ENCODE measurements at places on chromosomes 3 and 15.

GRCh38 chr3:45055411-45056143 is 29.5 kb downstream of the CLEC3B start:
- DNase-seq = no peak

GRCh38 chr3:21226086-21226485 is 524.9 kb downstream of the ZNF385D start:
- peak; percentile 46 for DNase-seq

- DNase-seq = no peak
Measured at GRCh38 chr15:62533687-62534086, 368.6 kb upstream of the C2CD4B start.

GRCh38 chr3:36843065-36844051 is 79.0 kb upstream of the DCLK3 start:
- no peak for DNase-seq

GRCh38 chr3:153163756-153164550 is 1.9 kb downstream of the RAP2B start:
- DNase-seq = no peak

- no peak for DNase-seq
Measured at GRCh38 chr3:64863226-64864212, 175.7 kb upstream of the ADAMTS9 start.

- no peak for DNase-seq
Measured at GRCh38 chr15:62035256-62035924, 24.9 kb downstream of the VPS13C start.

GRCh38 chr3:143041903-143042302 is 40.5 kb downstream of the U2SURP start:
- no peak for DNase-seq

- DNase-seq = no peak
Measured at GRCh38 chr3:149898771-149899170, 71.9 kb downstream of the PFN2 start.

- no peak for DNase-seq
Measured at GRCh38 chr15:100740138-100740537, 137.7 kb downstream of the ASB7 start.

GRCh38 chr3:142447301-142447851 is 461 bp downstream of the XRN1 start:
- DNase-seq = no peak

GRCh38 chr3:55487381-55488241 is 505 bp upstream of the WNT5A start:
- no peak for DNase-seq

- no peak for DNase-seq
Measured at GRCh38 chr3:52085681-52086282, 29.4 kb upstream of the DUSP7 start.

DNA sequence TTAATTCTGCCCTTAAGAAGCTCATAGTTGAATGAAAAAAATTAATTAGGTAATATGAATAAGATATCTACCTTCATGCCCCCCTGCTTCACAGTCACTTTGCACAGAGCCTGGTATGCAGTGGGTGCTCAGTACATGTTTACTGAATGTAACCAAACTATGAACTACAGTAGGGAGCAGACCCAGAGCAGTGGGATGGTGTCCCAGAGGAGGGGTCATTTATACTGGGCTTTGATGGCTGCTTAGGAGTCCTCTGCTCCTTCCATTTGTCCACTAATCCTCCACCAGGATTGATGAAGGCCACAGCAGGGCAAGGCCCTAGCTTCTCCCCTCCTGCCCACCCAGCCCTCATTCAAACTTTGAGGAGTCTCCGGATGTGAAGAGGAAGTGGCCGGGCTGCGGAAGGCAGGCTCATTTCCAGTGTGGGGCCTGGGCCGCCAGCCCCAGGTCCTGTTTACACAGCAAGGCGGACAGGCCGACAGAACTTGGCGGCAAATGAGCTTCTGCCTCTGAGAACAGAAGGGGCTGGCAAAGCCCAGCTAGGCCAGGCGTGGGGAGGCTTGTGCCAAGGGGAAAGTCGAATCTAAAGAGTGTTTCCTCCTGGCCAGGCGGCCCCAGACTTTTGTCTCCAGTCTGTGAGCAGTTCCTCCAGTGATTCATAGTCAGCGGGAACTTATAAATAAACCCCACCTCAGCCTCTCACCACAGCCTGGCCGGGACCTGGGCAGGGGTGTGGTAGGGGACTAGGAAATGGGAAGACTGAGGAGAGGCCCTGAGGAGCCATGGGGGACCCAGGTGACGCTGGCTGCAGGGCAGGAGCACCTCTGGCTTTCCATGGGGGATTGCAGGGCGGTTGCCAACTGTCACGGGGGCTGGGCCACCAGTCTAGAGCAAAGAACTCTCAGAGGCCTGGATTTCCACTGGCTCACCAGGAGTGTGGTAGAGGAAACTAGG is 51.6 kb upstream of the LCTL start:
- peak; percentile 81 for DNase-seq

- DNase-seq = peak; percentile 96
Measured at GRCh38 chr15:70101459-70102113, 3.9 kb upstream of the TLE3 start.

- peak; percentile 92 for DNase-seq
Measured at GRCh38 chr15:36644191-36644896, 64.9 kb downstream of the CDIN1 start.

GRCh38 chr3:184945886-184946625 is 134.1 kb downstream of the VPS8 start:
- DNase-seq = no peak

GRCh38 chr3:30180310-30181177 is 425.9 kb upstream of the TGFBR2 start:
- peak; percentile 91 for DNase-seq

GRCh38 chr3:39101022-39101689 is 6.3 kb downstream of the GORASP1 start:
- no peak for DNase-seq

DNA sequence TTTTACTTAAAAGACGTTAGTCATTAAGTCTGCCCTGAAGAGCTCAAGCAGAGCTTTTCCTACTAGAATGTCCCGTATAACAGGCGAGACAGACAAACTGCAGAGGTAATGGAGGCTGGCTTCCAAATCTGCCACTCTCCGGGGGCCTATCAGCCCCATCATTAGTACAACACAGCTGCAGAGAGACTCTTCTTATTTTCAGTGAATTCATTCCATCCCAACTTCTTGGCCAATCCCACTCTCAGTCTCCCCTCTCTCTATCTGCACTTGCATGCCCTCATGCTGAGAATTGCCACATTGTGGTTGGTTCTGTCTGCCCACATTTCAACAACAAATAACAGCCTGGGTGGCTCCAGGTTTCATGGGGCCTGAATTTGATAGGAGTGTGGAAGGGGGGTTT is 412.7 kb downstream of the ERC2 start:
- no peak for DNase-seq

DNA sequence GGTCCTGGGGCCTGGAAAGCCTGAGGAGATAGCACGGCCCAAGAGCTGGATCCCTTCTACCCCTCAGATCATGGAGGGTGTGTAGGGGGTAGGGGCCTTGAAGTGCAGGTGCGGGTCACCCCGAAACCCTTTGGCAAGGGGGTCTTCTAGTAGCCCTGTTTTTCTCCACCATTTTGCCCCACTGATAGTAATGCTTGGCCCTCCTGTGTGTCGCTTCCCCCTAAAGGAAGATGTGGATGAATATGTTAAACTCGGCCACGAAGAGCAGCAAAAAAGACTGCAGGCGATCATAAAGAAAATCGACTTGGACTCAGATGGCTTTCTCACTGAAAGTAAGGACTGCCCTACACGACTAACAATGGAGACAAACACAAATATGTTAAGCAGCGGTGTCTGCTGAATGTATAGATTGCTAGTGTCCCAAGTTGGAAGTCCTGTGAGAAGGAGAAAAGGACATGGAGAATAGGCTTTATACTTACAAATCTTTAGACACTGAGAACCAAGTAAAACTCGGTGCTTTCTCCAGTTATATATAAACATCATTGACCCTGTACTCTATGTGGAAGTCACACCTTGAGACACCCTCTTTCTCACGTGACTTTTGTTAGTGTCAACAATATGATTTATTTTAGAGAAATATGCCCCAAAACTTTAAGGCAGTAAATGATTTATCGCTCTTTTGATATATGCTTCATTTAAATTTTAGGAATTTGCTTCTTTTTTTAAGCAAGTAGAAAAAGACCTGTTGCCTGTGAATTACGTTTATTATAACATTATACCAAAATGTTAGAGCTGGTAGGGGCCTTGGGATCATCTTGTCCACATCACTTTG is 802 bp downstream of the RCN2 start:
- DNase-seq = no peak

DNA sequence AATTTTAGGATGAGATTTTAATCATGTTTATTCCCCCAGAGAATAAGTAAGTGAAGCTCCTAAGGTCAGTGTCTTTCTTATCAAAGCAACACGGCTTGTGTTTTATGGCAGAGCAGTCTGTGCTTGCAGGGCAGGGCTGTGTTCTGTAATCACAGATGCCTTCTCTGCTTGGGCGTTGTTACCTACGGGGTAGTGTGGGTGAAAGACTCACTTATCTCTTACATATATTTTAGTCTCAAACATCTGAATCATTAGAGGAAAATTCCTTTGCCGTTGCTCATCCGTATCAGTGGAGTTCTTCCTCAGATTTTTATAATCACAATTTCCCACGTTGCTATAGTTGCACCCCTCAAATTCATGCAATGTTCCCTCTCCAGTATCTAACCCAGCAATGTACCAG is 271.7 kb upstream of the MEIS2 start:
- no peak for DNase-seq

DNA sequence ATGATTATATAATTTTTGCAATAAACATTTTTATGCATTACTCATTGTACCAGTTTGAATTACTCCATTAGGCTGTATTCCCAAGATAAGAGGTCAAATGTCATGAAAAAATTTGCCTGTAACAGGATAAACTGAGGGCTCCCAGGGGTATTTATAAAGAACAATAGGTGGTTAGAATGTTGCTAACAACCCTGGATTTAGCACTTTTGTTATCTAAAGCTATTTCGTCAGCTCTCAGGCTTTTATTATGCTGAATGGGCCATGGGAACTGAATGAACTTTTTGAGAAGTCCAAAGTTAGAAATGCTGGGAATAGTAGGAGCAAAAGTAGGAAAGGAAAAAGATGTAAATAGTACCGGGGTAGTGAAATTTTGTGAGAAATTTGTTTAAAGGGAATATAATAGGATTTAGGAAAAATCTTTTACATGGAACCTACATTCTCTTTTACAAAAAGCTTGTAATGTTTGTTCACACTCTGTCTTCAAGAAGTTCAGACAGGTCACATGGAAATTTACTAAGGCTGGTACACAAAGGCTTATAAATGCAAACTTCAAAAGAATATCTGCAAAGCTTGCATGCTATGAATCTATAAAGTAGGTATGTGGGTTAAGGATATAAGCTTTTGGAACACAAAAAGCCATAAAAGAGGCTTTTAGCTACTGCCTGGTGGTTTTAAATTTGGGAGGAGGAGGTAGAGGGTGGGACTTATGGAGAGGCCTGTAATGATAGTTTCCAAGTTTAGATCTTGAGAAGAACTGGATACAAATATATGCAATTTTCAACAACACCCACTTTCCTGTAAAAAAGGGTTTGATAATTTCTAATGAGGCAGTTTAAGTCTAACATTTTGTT is 445.8 kb upstream of the NAALADL2 start:
- no peak for DNase-seq

- no peak for DNase-seq
Measured at GRCh38 chr3:100075851-100076730, 38.2 kb downstream of the FILIP1L start.

GRCh38 chr3:41102053-41102556 is 97.2 kb upstream of the CTNNB1 start:
- no peak for DNase-seq

- DNase-seq = peak; percentile 4
Measured at GRCh38 chr15:78638658-78639314, 2.2 kb downstream of the CHRNB4 start.

DNA sequence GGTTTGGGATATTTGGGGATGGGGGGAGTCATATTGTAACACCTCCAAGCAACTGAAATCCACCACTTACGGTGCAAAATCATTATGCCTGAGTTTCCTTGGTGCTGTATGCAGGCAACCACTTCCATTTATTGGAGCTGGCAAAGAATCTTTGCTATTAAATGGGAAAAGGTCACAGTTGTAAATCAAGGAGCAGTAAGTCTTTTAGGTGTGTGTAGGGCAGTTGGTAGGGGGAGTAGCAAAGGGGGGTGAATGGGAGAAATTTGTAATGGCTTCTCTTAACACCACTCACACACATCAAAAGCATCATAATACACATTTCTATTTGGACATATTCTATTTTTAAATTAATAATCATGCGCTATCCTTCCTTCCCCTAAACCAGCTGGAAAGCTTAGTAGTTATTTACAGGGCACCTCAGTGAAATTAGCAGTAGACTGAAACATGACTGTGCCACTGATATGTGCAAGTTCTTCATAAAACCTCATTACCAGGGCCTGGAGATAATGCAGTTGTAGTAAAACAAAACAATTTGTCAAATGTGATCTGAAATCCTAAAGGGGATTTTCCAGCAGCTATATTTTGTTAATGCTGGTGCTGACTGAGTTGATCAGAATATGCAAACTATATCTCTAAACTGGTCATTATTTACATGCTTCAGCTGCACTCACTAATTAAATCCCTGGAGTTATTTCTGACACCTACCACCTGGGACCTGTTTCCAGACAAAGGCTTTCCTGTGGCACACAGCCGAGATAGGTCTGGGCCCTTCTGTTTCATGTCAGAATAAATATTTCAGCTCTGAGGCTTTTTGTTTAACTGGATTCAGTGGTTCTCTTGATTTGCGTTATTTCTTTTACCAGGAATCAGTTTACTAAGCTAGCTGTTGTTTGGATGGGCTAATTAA is 90.1 kb downstream of the B3GALNT1 start:
- no peak for DNase-seq

DNA sequence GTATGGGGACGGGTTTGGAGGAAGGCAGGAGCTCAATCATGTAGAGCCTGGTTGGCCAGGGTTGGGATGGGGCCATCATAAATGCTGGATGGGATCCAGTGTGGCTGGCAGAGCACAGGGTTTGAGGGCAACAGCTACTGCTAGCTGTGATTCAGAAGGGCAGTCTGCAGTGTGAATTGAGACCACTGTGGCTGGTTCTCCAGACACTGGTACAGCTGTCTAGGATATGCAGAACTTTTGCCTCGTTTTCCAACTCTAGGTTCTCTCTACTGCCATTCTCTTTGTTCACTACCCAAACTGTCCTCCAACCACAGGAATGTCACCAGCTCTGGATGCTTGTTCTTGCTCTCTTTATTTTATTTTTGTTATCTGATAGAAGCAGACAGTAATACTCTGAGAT is 543.6 kb downstream of the AGBL1 start:
- no peak for DNase-seq

DNA sequence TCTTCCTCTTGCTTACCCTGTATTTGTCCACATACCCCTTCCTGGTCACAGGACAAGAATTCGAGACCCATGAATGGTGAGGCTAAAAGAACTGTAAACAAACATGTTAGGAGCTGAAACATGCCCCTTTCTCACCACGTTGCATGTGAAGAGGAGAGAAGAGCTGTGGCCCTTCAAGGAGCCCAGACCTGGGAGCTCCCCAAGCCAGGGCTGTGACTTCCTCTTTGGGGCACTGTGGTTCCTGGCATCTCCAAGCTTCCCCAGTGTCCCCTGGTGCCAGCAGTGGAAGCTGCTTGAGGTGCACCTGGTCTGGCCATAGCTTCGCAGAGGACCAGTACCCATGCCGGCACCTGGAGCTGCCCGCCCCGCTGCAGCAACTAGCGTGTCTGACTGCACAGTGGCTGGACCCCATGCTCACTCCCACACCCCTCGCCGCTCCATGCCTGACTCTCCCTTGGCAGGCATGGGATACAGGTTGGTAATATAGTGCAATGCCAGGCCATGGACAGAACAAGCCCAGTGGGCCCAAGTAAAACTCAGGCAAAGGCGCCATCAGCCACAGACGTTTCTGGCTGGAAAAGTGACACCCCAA is 9.9 kb downstream of the SPCS1 start:
- no peak for DNase-seq

GRCh38 chr3:121405631-121406030 is 140.2 kb downstream of the POLQ start:
- DNase-seq = no peak

All from NCI-H446 treated with DMSO at 0.1 percent for 48 hours (cell line).